ENCODE measurements at places on chromosomes 13 and 19. TPM values are rescaled to one million over a fixed set of nuclear protein-coding genes. Genes with fewer than 3 reads are reported as not detected.

NCR1 gene
- total RNA-seq: not detected

HS6ST3 gene
- total RNA-seq: 1.6 TPM

ZNF471 gene
- total RNA-seq: 2.7 TPM

ENOX1 gene
- 1.1 TPM for total RNA-seq

OR7A5 gene
- total RNA-seq: not detected

ZSCAN4 gene
- total RNA-seq: 0.09 TPM

PODNL1 gene
- total RNA-seq: 2.0 TPM

C19orf67 gene
- total RNA-seq: not detected

TGFBR3L gene
- total RNA-seq: 0.16 TPM

LMTK3 gene
- total RNA-seq: 2.3 TPM

DNA sequence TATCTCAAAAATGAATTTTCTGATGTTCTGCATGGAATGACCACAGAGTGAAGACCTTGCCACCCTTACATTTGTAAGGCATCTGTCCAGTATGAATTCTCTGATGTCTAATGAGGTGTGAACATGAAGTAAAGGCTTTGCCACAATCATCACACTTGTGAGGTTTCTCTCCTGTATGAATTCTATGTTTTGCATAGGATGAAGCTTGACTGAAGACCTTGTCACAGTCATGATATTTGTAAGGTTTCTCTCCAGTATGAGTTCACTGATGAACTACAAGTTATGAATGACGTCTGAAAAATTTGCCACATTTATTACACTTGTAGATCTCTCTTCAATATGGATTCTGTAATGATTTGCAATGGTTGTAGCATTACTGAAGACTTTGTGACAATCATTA is 13.3 kb downstream of the ZNF816 start:
- H3K4me1 ChIP-seq: no peaks in the 10 kb centered on the region
- no peak overlapping the region for H3K27ac ChIP-seq
- no peak for DNase-seq

DNA sequence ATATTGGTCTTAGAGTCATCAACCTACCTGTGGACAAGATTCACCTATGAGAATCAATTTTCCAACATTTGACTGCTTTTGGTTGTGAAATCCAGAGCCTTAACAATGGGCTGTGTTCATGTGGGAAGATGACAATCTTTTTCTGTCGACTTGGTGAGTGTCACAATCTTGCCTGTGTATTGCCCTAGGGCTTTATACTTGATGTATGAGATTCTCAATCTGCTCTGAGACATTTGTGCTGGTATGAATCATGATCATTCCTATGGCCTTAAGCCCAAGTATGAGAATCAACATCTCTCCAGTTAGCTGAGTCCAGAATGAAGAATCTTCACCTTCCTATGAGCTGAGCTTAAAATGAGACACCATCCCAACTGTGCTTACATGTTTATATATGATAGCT is 68.7 kb downstream of the ZNF726 start:
- no peak overlapping the region for H3K27ac ChIP-seq
- H3K27me3 ChIP-seq: no peaks in the 10 kb centered on the region
- no peaks in the 10 kb centered on the region for H3K4me1 ChIP-seq
- H3K36me3 ChIP-seq: no peaks in the 10 kb centered on the region

DNA sequence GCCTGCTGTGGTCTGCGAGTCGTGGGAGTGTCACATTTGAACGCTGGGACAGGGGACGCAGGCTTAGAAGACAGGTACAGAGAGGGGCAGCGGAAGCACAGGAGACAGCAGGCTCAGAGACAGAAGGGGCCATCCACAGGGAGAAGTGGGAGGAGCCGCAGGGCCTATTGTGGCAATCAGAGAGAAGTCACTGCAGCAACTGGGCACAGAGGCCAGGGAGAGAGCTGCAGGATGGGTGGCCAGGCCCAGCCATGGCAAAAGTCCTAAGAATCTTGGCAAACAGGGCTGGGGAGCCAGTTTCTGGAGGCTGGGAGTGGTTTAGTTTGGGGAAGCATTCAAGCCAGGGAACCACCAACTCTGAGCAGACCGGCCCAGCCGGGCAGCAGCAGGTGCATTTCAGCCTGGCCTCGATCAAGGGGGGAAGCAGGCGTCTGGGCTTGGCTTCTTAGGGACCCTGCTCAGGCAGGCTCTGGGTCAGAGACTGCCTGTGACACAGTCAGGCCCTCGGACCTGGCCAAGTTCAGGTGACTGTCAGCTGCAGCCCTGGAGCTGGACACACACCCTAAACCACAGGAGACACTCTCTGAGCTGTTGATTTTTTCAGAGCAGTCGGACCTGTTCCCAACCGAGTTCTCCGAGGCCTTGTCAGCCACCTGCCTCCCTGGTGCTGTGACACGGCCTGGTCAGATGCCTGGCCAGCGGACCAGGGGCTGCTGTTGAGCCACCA is 11.8 kb downstream of the SH3GL1 start:
- H3K27ac ChIP-seq: no peak overlapping the region
- H3K27me3 ChIP-seq: no peaks in the 10 kb centered on the region
- peaks cover 10% of the 10 kb centered on the region for H3K4me1 ChIP-seq
- H3K4me3 ChIP-seq: no peak overlapping the region
- H3K36me3 ChIP-seq: no peaks in the 10 kb centered on the region
- no peak for DNase-seq

DNA sequence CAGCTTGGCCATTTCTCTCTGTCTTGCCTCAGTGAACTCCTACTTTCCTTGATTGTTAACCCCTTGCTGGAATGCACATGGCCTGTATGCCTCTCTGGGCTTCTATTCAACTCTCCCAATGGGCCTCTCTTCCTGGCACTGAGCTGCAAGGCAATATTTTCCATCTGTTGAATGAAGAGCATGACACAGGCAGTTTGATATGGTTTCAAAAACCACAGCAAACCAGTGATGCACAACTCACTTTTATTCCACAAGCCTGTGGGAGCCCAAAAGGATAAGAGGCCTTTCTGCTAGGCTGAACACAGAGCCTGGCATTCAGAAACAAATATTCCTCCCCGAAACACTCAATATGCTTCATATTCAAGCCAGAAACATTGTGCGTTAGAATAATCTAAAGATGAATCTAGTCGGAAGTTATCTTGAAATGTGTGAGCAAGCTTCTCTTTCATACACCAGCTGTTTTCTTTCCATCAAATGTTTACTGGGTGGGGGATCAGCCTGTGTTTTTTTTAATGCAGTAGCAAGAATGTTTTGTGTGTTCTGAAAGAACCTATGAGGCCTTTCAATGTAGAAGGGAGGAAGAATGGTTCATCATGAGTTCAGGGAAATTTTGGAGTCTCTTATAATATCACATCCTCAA is 443.1 kb upstream of the SPRY2 start:
- no peak for DNase-seq
- no peak overlapping the region for H3K27ac ChIP-seq
- no peak overlapping the region for H3K4me3 ChIP-seq
- H3K36me3 ChIP-seq: no peaks in the 10 kb centered on the region

- peaks cover 24% of the 10 kb centered on the region for H3K4me1 ChIP-seq
- no peaks in the 10 kb centered on the region for H3K27me3 ChIP-seq
- DNase-seq: peak; percentile 79
- peak overlapping the region; percentile 54 for H3K27ac ChIP-seq
Observed at GRCh38 chr19:46618670-46619231, 6.1 kb downstream of the PTGIR start.

GRCh38 chr13:23631311-23632047 is 61.3 kb downstream of the TNFRSF19 start:
- no peaks in the 10 kb centered on the region for H3K36me3 ChIP-seq
- H3K27me3 ChIP-seq: no peaks in the 10 kb centered on the region
- H3K27ac ChIP-seq: no peak overlapping the region

DNA sequence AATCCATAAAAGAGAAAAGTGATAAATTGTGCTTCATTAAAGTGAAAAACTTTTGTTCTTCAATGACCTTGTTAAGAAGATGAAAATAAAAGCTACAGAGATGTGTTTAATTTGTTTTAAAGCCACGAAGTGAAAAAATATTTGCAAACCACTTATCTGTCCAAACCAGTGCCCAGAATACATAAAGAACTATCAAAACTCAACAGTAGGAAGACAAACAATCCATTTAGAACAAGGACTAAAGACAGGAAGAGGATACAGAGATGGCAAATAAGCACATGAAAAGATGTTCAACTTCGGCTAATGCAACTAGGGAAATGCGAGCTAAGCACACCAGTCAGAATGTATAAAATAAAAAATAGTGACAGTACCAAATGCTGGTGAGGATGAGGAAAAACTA is 15.0 kb downstream of the GJB6 start:
- H3K4me1 ChIP-seq: no peaks in the 10 kb centered on the region
- H3K27me3 ChIP-seq: no peaks in the 10 kb centered on the region
- H3K27ac ChIP-seq: no peak overlapping the region
- H3K36me3 ChIP-seq: no peaks in the 10 kb centered on the region

GRCh38 chr13:44112700-44113329 is 233.1 kb downstream of the LACC1 start:
- H3K4me3 ChIP-seq: no peak overlapping the region
- no peak for DNase-seq
- H3K27ac ChIP-seq: no peak overlapping the region
- H3K27me3 ChIP-seq: no peaks in the 10 kb centered on the region

DNA sequence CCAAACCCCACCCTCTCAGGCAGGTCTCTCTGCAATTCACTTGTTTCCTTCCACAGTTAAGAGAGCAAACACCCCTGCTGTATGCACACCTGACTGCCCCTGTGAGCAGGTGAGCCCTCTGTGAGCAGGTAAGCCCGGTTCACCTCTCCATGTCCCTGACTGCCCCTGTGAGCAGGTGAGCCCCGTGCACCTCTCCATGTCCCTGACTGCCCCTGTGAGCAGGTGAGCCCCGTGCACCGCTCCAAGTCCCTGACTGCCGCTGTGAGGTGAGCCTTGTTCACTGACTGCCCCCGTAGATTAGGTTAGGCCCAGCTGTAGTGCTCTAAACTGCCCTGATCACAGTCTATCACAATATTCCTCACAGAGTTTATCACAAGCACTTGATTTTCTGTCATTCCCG is 29.2 kb downstream of the TMTC4 start:
- peaks cover 5% of the 10 kb centered on the region for H3K36me3 ChIP-seq
- H3K27ac ChIP-seq: no peak overlapping the region
- H3K27me3 ChIP-seq: no peaks in the 10 kb centered on the region
- no peak for DNase-seq
- H3K4me1 ChIP-seq: no peaks in the 10 kb centered on the region

DNA sequence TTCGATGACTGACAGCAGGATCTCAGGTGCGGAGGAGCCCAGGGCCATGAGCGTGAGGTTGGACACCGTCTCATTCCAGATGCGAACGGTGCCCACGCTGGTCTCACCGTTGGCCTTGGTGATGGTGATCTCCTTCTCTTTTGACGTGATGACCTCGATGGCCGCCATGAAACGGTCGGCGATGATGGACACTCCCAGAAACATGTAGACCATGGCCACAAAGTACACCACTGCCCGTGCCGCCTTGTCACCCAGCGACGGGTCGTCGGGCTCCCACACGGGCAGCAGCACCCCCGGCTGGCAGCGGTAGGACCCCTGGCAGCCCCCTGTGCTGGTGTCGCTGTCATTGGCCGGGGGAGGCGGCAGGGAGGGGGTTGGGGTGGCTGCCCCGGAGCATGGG is 5.7 kb downstream of the SLC8A2 start:
- no peak for DNase-seq
- H3K4me1 ChIP-seq: no peaks in the 10 kb centered on the region
- no peaks in the 10 kb centered on the region for H3K27me3 ChIP-seq
- no peak overlapping the region for H3K27ac ChIP-seq
- H3K4me3 ChIP-seq: no peak overlapping the region
- H3K36me3 ChIP-seq: no peaks in the 10 kb centered on the region

DNA sequence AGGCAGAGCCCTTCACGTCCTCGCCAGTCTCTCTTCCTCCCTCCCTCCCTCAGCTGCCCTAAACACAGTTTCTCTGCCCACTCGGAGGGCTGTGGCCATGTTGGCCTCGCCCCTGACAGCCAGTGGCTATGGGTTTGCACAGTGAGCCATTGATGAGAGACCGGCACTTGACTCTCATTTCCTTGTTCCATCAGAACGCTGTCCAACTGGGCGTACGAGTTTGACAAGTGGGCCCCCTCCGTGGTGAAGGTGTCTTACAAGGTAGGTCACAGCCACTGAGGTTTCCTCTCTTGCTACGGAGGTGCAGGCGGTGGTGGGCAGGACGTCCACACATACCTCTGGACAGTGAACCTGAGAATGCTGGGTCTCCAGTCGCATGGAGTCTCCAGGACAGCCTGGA is 57.9 kb downstream of the SMARCA4 start:
- H3K4me1 ChIP-seq: no peaks in the 10 kb centered on the region
- H3K4me3 ChIP-seq: no peak overlapping the region
- H3K36me3 ChIP-seq: no peaks in the 10 kb centered on the region
- H3K27ac ChIP-seq: no peak overlapping the region
- DNase-seq: no peak
- H3K27me3 ChIP-seq: no peaks in the 10 kb centered on the region

DNA sequence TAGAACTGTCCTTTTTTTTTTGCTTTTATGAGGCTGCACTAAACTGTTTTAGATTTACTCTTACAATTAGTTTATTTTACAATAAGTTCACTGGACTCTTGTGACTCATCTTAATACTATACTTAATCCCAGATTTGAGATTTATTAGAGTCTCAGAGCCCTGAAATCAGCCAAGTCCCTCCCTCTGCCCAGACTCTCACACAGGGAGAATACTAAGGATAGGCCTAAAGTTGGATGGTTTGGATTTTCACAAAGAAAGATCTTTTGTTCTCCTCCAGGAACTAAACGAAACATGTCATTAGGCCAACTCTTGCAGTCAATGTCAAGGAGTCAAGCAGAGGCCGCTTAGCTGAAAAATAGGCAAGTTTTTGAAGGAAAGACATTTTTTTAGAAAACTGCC is 42.7 kb upstream of the MIR17HG start:
- H3K4me1 ChIP-seq: no peaks in the 10 kb centered on the region
- no peak overlapping the region for H3K4me3 ChIP-seq
- no peak overlapping the region for H3K27ac ChIP-seq
- no peak for DNase-seq
- H3K36me3 ChIP-seq: no peaks in the 10 kb centered on the region

GRCh38 chr19:1861599-1862031 is 1.8 kb downstream of the KLF16 start:
- no peaks in the 10 kb centered on the region for H3K27me3 ChIP-seq
- H3K36me3 ChIP-seq: no peaks in the 10 kb centered on the region
- H3K27ac ChIP-seq: no peak overlapping the region
- H3K4me3 ChIP-seq: peak overlapping the region; percentile 73
- DNase-seq: no peak

DNA sequence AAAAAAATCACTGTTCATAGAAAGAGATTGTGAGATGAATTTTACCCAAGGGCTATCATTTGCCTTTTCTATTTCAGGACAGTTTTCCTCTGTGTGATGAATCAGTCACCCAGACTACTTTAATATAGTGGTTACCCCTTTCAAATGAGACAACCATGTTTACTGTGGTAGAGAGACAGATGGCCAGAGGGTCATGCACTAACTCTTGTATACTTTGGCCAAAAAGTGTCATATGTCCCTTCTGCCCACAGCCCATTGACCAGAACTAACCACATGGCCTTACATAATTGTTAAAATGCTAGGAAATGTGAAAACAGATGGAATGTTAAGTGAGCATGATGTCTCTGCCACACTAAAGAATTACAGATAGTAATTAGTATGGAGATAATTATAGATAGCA is 498.7 kb downstream of the DACH1 start:
- no peaks in the 10 kb centered on the region for H3K36me3 ChIP-seq
- H3K4me1 ChIP-seq: no peaks in the 10 kb centered on the region
- no peaks in the 10 kb centered on the region for H3K27me3 ChIP-seq

GRCh38 chr13:23384111-23384510 is 49.4 kb downstream of the SACS start:
- no peaks in the 10 kb centered on the region for H3K27me3 ChIP-seq
- H3K4me3 ChIP-seq: no peak overlapping the region
- H3K36me3 ChIP-seq: no peaks in the 10 kb centered on the region
- H3K27ac ChIP-seq: no peak overlapping the region
- DNase-seq: no peak
- no peaks in the 10 kb centered on the region for H3K4me1 ChIP-seq
